AG08395 (cell line): ENCODE measurements at places on chromosomes 7 and 10.

DNA sequence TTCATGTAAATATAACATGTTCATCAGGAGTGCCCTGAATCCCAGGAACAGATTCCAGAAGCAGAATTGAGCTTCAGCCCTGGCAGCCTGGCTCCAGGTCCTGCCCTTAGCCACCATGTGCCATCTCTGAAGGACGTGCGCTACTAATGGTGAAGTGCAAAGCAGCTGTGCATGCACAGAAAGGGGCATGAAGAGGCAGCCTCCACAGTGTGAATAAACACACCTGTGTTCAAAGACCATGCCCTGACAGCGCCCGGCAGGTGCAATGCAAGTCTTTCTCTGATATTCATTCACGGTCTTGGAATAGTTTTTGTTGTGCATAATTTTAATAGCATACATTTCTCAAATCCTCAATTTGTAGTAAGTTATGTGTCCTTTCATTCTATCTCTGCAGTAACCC, 250.4 kb upstream of the TCERG1L start:
- no peak for DNase-seq

DNA sequence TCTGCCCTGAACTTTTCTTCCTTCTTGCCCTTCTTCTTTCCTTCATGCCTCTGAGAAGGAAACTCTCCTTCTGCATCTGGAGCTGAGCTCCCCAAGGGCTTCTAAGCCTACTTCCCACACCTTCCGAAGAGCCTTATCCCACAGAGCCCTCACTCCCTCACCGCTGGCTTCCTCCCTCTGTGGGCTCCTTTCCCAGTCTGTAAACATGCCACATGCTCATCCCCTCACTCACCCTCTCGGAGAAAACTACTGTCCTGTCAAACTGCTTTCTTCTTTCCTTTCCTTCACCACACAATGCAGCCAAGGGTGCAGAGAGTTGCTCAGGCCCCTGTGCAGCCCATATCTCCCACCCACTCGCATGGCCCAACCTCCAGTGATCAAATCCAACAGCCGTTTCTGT, 18.1 kb downstream of the ANKRD16 start:
- no peak for DNase-seq

GRCh38 chr10:122243550-122243949, 27.5 kb upstream of the BTBD16 start:
- no peak for DNase-seq

DNA sequence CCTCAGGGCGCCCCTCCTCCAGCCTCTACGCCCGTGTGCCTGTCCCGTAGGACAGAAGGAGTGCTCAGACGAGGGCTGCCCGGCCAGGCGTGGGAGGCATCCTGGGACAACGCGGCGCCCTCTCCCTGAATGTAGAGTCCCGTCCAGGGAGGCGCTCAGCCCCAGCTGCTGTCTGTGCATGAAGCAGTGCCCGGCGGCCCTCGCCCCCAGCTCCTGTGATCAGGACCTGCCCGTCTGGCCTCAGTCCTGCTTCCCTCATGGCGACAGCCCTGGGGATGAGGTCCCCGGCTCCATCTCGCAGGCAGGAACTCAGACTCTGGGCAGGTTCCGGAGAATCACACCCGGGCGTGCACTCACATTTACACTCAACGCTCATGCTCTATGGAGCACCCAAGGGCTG, 24.9 kb upstream of the UTF1 start:
- DNase-seq, result no peak

GRCh38 chr7:133614251-133614650, 361.4 kb downstream of the EXOC4 start:
- DNase-seq, result no peak

- DNase-seq, result no peak
These were observed 79.0 kb upstream of the PLXNA4 start for GRCh38 chr7:132655131-132655727.

GRCh38 chr10:12081879-12082557, 13.3 kb downstream of the DHTKD1 start:
- DNase-seq, result peak; percentile 60

- no peak for DNase-seq
These were observed 16.8 kb upstream of the TSPAN12 start for GRCh38 chr7:120874722-120875121.

- DNase-seq, result no peak
These were observed 144.1 kb downstream of the C10orf105 start for GRCh38 chr10:71575451-71575850.

- no peak for DNase-seq
These were observed 584 bp upstream of the ZMIZ1 start for GRCh38 chr10:79068203-79068561.

GRCh38 chr10:22308390-22308789, 7.8 kb upstream of the COMMD3 start:
- DNase-seq, result no peak

DNA sequence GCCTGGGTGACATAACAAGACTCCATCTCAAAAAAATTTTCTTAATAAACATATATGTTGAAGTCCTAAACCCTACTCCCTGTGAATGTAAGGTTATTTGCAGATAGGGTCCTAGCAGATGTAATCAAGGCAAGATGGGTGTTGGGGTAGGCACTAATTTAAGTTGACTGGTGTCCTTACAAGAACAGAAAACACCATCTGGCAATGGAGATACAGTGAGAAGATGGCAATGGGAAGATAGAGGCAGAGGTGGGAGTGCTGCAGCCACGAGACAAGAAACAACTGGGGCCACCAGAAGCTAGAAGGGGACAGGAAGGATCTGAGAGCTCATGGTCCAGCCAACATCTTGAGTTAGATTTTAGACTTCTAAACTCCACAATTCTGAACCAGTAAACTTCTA, 606.4 kb downstream of the CNTNAP2 start:
- no peak for DNase-seq

- peak; percentile 54 for DNase-seq
These were observed 1.4 kb downstream of the PARD3 start for GRCh38 chr10:34813626-34814222.

GRCh38 chr7:112347088-112347487, 103.2 kb upstream of the IFRD1 start:
- DNase-seq, result no peak

DNA sequence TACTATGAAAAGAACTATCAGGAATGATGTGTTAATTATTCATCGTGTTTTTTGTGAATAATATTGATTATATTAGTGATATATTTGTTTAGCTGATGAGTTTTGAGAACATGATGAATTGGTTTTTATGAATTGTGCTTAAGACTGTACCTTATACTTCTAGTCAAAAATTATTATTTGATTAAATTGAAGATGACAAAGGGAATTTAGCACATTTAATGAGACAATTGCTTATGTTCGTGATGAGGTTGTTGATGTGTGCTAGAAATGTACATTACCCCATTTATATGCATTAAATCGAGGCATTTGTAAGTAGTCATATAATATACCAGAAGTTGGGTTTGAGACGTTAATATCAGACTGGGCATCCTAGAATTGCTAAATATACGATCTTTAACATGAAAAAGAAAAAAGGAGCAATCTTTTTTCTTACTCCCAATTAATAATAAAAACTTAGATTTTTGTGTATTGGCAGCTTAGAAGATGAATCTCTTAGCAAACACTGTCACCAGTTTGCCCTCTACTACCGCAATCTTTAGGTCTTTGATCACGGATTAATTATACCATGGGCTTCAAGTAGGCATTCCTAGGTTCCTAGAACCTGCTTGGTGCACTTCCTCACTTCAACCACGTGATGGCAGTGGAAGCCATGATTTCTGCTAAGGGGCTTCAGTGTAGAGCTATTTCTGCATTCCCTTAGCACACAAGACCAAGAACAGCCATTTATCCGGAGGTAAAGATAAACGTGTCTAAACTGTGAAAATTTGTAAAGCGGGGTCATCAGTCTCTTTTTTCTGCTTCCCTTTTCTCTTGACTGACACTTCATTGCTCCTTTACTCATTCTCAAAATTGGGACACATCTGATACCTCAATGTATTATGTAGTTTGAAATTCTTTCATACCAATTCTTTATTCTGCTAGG, 1.6 kb downstream of the KLHDC10 start:
- DNase-seq, result peak; percentile 75

DNA sequence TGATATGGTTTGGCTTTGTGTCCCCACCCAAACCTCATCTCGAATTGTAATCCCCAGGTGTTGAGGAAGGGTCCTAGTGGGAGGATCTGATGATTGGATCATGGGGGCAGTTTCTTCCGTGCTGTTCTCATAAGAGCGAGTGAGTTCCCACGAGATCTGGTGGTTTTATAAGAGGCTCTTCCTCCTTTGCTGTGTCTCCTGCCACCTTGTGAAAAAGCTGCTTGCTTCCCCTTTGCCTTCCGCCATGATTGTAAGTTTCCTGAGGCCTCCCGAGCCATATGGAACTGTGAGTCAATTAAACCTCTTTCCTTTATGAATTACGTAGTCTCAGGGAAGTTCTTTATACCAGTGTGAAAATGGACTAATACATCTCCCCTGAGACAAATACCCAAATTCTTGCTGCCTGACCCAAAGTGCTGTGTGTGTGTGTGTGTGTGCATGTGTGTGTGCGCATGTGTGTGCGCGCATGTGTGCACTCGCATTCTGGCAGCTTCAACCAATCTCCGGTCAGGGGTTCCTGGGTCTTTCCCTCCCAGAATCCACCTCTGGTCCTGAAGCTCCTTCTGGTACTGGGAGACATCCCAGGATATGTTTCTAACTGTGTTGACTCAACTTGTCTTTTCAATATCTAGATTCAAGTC, 98.1 kb upstream of the LRRC4 start:
- DNase-seq, result no peak

GRCh38 chr10:3107426-3107961, 40.1 kb downstream of the PFKP start:
- peak; percentile 48 for DNase-seq

DNA sequence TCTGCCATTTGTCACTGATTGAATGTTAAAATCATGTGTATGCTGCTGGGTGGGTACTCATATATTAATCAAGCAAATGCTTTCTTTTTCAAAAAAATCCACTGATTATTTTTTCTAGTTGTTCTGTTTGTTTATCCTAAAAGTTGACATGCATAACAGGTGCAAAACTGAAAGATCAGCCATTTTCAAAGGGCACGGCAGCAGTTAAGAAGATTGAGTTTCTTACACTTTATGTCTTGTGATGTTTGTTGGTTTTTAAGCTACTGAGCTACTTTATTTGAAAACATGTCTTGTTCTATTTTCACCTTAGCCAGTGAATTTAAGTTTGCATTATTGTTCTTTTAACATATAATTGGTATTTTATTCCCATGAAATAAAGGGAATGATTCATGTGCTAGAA, 45.8 kb downstream of the PPP1R3A start:
- DNase-seq, result no peak

GRCh38 chr7:20198260-20198659, 18.9 kb downstream of the MACC1 start:
- DNase-seq, result no peak

DNA sequence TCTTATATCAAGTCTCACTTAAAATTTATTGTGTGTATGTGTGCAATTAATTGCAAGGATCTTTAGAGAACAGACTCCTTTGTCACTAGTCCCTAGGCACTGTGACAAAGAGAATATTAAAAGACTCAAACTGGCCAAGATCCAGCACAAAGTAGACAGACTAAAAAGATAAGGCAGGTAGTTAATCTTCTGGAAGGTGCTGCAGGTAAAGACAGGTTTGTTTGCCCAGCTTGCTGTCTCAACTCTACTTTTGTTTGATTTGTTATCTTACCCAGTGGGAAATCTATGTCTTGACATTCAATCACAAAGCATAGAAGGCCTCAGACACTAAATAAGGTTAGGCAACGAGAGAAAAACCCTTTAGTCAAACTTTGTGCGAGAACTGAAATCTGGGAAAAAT, 807.9 kb upstream of the LRRN3 start:
- DNase-seq, result no peak

- DNase-seq, result no peak
These were observed 29.9 kb downstream of the SPOCK2 start for GRCh38 chr10:72058347-72058898.

DNA sequence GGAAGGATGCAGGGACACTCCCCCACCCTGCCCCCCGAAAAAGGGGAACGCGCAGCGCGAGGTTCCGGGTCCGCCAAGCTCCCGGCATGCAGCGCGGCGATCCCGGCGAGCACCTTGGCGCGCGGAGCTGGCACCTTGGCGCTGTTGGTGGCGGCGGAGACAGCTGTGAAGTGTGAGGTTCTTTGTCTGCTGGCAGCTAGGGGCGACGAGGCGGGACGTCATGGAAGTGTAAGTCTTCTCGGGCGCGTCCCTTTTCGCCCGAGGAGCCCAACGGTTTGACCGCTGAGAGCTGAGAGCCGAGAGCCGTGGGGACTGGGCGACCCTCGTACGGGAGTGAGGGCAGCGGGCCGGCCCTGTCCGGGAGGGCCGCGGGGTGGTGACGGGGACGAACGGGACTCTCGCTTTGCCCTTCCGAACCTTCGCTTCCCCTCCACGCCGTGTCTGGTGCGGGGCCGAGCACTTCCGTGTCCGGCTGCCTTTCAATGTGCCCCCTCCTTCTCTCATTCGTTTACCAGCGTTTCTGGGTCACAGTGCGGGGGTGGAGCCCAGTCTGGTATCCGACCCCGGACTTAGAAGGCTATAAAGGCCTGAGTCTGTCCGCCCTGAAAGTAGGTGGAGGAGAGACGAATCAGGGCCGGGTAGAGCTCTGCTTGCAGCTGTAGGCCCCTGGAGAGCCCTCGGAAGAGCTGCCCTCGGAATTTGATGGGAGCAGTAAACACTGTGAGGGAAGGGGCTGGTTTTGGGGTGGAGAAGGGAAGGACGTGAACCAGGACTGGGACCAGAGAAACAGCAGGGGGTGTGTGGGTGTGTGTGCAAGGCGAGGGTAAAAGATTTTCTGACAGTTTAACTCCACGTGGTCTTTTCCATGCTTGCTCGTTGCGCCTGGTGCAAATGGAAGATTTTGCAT, at the start of gene CRCP:
TSS of gene CRCP (plus strand) at position 105 of the 907 bp plus-strand sequence. CDS start at position 221, 116 bp downstream.
- DNase-seq, result peak; percentile 77

DNA sequence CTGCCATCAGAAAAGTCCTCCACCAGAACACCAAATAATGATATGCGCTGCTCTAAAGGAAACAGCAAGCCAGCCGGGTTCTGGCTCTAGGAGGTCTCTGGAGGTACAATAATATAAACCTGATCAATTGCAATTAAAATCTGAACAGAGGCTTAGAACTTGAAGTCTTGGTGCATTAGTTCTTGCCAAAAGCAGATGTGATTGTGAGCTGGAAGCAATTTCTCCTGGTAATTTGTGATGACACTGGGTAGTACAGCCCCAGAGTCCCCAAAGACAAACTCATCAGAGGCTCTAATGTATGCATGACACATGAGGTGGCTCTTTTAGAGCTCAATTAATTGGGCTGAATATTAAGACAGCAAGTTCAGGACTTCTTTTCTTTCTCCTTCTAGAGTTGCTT, 3.3 kb downstream of the ETV1 start:
- DNase-seq, result no peak

DNA sequence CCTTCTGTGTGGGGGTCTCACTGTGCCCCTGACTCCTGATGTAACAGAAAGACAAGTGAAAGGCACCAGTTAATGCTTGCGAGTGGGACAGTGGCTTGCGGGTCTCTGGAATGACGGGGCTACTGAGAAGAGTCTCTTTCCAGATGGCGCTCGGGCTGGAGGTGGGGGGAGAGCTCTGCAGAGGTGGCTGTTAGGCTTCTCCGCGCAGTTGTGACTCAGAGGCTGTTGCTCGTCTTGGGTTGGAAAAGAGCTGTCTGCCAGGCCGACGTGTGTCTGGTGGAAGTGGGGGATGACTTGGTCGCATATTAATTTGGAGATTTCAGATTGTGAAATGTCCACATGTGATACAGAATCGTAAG, 27.9 kb upstream of the SH2B2 start:
- peak; percentile 73 for DNase-seq

- no peak for DNase-seq
These were observed 57.5 kb downstream of the HDAC9 start for GRCh38 chr7:18552943-18553604.
